ENCODE measurements at places on chromosomes 6 and 20.

DNA sequence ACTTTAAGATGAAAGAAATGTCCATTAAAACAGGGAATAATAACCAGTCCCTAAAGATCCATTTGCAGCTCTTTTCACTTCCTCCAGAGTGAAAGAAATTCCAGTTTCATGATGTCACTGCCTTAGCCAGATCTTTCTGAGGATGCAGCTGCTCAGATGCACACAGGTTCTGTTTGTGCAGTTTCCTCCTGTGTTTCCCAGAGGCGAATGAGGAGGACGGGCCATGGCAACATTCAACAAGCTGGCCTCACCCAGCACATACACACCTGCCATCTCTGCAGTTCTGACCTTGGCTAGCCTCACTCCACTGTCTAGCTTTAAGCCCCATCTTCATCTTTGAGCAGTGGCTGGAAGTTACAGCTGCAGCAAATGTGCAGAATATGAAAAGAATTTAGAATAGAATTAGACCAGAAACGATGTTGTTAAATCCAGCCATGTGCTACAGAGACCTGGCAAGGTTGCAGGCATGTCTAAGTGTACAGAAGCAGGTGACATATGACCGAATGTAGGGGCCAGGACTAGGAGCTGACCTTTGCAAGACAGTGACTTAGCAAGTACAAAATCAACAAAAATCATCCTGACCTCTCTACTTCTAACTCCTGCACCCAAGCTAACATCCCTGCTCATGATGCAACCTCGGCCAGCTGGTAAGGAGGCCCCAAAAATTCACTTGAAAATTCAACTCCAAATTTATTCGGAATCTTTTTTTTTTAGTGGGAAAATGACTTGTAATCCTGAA, 35.0 kb downstream of the FAM50B start:
- DNase-seq: no peak

DNA sequence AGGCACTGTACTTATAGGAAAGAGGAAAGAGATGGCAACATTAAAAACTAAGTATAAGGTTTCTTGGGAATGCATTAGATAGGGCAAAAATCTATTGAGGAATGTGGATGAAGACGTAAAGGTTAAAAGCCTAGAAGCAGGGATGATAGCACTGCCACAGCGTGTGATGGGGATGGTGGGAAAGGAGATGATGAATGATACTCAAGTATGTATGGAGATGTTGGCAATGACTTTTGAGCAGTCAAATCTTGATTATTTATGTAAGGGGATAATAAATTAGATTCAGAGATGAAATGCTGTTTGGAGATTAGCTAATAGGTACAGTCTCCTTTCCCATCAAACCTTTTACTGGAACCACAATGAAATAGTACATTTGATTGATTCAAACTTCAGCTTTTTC, 432.8 kb downstream of the GRIK2 start:
- DNase-seq: no peak

- no peak for DNase-seq
These were observed 89.7 kb upstream of the EMILIN3 start for GRCh38 chr20:41456351-41456750.

DNA sequence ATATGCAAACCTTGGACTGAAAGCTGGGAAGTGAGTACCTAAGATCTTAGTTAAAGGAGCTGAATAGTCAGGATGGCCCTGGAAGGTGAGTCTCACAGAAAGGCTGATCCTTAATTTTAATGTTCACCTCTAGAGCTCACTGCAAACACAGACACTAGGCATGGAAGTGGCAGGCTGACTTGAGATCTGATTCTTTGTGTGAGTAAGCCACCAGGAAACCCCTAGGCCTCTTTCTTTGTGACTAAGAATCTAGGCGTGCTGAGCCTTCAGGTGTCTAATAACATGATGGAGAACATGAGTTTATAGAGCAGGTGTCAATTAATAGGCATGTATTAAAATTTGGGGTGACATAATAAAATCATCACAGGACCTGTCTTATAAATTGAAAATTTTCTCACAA, 642.2 kb downstream of the EYS start:
- no peak for DNase-seq
